ENCODE measurements at places on chromosomes 12 and 14.

DNA sequence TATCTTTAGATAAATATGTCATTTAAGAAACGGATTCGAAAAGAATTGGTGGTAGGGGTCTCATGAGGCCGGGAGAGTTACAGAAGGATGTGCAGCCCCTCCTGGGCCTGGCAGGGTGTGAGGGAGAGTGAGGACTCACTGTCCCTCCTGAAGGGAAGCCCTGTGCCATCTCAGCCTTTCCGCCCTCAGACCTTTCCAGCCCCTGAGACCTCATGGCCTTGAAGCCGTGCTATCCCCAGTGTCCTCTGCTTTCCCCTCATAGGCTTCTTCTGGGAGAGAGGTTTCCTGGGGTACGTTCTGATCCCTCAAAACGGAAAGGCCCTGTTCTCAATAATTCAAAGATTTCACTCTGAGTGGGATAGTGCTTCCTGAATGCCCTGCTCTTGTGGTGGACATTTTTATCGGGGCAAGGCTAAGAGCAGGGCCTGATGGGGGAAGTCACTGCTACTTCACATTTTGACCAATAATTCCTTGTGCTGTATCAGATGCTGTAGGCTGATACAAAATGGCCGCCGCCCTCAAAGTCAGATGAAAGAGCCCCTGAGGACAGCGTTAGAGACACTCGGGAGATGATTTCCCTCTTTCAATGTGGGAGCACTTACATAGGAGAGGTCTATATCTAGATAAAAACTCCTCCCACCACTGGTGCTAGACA lies 1.3 kb downstream of the CD4 start:
- no peak for DNase-seq

GRCh38 chr12:131818821-131819585 lies 9.2 kb upstream of the MMP17 start:
- no peak for DNase-seq

DNA sequence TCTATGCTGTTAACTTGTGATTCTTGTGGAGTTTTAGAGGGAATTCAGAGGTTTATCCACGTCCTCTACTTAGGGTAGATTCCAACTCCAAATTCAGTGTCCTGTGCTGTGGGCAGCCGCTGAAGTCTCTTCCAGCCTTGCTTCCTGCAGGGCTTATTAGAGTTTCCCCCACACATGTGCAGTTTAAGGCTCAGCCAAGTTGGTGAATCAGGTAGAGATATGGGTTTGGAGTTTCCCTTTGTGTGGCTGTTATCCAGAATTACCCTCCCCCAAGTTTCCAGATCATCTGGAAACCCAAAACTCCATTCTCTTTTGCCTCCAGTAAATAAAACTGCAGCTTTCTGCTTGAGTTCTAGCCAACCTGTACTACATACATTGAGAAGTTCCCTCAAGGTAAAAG lies 853.7 kb downstream of the GALC start:
- DNase-seq = no peak

GRCh38 chr14:37090026-37090425 lies 82.4 kb downstream of the SLC25A21 start:
- DNase-seq = no peak

- no peak for DNase-seq
Observed at GRCh38 chr14:105500036-105500725, 9.1 kb downstream of the TEDC1 start.

- no peak for DNase-seq
Observed at GRCh38 chr12:53123578-53124351, 20.5 kb downstream of the SOAT2 start.

DNA sequence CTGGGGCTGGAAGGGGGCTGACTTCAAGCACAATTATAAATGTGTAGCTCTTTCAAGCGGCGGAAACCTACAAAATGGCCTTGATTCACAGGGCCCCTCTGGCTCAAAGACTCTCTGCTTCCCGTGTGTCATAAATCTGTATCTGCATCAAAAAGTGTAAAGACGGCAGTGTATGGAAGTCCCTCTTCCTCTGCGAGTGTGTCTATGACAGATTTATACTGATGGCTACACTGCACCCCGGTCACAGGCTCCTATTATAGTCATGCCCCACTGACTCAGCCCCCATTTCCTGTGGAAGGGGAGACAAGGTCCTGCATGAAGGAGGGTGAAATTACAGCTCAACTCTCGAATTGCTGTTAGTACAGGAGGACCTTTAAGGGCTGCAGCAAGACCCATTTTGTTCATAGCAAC lies 68.6 kb downstream of the HMGA2 start:
- DNase-seq = no peak

DNA sequence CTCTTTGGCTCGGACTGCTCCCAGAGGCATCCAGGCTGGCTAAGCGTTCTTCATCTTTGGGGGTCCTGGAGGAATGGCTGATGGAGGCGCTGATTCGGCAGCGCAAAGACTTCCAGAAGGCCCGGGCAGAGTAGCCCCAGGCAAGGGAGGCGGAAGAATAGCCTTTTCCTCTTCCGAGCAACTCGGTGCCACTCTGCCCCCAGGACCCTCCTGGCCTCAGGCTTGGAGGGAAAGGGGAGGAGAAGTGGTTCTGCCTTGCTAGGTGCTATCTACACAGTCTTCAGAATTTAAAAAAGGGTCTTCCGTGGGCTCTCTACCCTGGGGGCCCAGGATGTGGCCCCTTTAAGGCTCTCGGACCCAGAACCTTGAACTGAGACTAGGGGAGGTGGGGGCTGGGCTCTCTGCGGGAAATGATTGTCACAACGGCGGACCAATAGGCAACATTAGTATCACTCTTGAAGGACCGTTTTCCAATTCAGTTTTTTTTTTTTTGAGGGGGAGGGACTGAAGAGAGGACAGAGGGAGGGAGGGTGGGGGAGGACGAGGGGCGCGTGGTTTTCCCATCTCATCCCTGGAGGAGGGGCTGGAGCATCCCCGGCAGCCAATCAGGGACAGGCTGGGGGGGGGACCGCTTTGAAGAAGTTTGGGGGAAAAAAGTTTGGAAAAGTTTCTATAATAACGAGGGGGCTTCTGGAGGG lies at the start of gene NFATC4:
Gene NFATC4, plus strand, starts transcription at position 671 of the 698 bp plus-strand sequence. CDS start 157 bp downstream, outside the sequence.
- DNase-seq = peak; percentile 44

GRCh38 chr14:59352961-59353360 lies 112.2 kb downstream of the GPR135 start:
- DNase-seq = no peak

GRCh38 chr12:48977290-48978281 lies 536 bp upstream of the WNT1 start:
- peak; percentile 92 for DNase-seq

GRCh38 chr14:67253076-67253635 lies 11.9 kb downstream of the PALS1 start:
- DNase-seq = no peak

- DNase-seq = no peak
Observed at GRCh38 chr14:94345344-94346064, 22.4 kb upstream of the SERPINA6 start.

- no peak for DNase-seq
Observed at GRCh38 chr12:90543841-90544240, 411.1 kb downstream of the CCER1 start.

DNA sequence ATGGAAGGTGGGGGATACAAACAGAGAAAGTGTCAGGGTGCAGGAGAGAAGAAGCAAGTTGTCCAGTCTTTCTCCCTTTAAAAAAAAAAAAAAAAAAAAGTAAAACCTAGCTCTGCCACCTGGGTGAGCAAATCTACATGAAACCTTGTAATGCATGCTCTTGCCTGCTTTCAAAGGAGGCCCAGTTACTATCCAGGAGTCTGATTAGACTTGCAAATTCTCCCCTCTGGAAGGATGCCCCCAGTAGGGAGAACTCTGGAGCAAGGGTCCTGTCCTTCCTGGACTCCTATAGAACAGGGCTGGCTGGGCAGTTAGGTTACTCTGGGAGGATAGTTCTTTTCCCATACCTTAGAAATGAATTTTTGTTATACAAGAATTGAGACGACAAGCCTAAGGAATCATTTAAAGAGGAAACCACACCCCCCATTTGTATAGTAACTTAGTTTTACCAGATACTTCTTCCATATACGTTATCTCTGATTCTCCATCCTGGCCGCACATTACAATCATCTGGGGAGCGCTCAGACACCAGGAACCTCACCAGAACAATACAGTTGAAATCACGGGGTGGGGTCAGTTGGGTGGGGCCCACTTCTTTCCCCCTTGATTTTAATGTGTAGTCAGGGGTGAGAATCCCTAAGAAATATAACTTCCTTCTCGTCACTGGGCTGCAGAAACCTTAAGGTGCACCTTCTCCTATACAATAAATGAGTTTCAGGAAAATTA lies 30.5 kb downstream of the RAB35 start:
- no peak for DNase-seq

DNA sequence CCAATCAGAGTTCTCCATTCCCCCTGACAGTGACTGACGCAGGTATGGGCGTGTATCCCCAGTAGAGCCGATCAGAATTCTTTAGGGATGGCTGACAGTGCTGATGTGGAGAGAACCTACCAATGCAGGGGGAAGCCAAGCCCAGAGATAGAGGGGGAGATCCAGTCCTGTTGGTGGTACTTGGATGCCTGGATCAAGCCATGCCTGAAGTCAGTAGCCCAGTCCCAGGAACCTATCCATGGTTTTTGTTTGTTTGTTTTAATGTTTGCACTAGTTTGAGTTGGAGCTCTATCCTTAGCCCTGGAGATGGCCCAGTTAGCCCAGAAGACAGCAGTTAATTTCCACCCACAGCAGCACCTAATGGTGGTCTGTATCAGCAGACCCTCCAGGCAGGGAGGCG lies 40.2 kb downstream of the FOXN4 start:
- DNase-seq = no peak

Data from stimulated activated CD8-positive, alpha-beta memory T cell treated with anti-CD3 and anti-CD28 coated beads, Interleukin-4, amount 100 ng/mL, for 48 hours (primary cell).